ENCODE measurements at places on chromosomes 2 and 18.

GRCh38 chr2:37982147-37982582 lies 57.1 kb downstream of the RMDN2 start:
- DNase-seq: peak; percentile 74

GRCh38 chr2:74690571-74690970 lies 36.5 kb downstream of the SEMA4F start:
- DNase-seq: peak; percentile 57

DNA sequence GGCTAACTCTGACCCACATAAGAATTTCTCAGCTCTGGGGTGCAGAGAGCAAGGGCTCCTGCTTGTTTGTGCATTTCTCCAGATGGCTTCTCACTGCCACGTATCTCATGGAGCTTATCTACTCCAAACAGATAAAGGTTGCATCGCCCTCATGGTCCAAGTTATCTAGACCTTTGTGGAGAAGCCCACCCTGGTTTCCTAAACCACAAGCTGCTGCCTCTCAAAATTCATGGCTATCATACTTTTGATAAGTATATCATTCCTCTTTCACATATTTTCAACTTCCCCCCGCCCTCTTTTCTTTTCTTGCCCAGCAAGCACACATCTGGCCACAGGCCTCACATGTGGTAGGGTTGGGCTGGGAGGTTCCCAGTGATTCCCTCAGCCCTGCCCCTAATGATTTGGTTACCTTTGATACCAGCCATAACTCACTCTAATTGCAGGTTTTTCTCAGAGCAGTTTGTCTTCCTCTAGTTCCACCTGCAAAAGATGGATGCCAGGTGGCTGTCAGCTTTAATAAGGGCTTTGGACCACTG lies 146.0 kb downstream of the RHBDD1 start:
- no peak for DNase-seq

DNA sequence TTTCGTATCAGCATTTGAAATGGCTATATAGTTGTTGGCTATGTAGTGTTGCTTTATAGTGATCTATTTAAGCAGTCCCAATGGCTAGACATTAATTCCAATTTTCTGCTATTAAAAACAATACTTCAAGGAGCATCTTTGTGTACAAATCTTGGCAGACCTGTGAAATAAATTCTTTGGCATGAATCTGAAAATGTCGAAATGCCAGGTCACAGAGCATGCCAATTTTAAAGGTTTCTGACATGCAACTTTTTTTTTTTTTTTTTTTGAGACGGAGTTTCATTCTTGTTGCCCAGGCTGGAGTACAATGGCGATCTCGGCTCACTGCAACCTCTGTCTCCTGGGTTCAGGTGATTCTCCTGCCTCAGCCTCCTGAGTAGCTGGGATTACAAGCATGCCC lies 26.8 kb upstream of the CABLES1 start:
- DNase-seq: no peak

- DNase-seq: peak; percentile 42
These were observed 243.3 kb upstream of the KCNJ3 start for GRCh38 chr2:154455166-154455565.

DNA sequence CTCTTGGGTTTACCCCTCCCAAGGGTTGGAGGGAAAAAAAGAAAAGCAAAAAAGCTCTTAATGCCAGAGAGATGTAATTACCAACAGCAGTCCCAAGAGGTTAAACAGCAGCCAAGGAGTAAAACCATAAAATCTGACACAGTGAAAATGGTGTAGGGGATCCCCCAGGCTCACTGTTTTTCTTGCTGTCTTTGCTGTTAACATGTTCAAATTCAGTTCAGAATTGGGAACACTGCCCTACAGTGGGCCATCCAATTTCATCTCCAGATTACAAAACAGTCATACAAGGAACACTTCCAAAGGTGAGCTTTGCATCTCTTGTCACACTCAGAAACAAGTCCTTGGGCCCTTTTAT lies 54.5 kb downstream of the PLEKHM3 start:
- no peak for DNase-seq

GRCh38 chr2:39059366-39059952 lies 61.4 kb downstream of the SOS1 start:
- DNase-seq: peak; percentile 46

- DNase-seq: no peak
These were observed 50.9 kb upstream of the RGPD4 start for GRCh38 chr2:107775791-107776190.

DNA sequence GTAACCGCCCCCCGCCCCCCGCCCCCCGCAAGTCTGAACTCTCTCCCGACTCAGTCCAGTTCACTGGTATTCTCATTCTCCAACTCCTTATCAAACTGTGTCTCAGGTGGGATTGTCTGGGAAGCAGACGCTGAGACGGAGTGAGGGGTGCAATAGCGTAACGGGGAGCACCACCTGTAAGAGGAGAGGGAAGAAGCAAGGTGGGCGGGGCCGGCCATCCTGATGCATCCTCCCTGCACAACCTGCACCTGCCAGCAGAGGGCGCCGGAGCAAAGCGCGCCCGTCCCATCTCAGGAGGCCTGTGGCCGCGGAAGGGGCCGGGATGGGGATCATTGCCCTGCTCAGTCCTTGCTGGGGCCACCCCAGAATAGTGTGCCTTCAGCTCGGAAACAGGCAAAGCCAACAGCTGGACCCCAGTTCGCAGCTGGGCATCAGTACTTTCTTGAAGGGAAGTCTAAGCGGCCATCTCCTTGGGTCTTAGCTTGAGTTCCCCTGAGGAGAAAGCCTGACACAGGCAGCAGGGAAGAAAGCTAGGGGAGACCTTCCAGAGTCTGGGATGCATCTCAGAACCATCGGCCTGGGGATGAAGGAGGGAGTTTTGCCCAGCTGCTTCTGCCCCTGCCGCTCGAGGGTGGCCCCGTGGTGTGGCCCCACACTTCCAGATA lies 208.0 kb downstream of the TFCP2L1 start:
- DNase-seq: peak; percentile 41

DNA sequence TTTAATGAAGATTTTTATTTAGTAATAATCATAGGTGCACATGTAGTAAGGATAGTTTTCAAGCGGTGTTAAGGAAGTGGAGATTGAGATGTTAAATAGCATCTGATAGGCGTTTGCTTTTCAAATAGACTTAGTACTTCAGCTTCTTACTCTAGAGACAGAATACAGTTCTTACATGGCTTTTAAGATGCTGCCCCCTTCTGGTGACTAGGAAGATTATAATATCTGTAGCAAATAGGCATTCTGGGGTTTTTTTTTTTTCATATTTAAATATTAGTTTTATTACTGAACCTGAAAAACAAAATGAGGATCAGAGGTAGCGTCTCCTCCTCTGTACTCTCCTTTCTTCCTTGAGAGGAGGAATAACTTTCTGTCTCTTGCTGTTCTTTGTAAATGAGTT lies 100.2 kb downstream of the AGAP1 start:
- DNase-seq: peak; percentile 74

DNA sequence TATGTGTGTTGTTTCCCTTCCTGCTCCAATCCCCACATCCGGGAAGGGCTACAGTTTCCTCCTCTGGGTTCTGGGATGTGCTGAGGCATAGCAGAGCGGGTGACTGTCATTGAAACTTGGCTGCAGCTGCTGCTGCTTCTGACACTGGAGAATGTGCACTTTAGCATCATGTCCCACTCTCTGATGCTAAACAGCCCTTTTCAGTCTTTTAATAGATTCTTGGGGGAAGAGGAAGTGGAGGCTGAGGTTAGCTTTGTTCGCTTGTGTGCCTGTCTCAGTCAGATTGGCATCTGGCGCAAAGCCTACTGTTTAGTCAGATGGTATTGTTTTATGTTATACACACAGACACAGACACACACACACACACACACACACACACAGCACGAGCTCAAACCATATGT lies 136.5 kb upstream of the RND3 start:
- peak; percentile 69 for DNase-seq

GRCh38 chr2:236775511-236775910 lies 205.9 kb downstream of the ACKR3 start:
- DNase-seq: no peak

DNA sequence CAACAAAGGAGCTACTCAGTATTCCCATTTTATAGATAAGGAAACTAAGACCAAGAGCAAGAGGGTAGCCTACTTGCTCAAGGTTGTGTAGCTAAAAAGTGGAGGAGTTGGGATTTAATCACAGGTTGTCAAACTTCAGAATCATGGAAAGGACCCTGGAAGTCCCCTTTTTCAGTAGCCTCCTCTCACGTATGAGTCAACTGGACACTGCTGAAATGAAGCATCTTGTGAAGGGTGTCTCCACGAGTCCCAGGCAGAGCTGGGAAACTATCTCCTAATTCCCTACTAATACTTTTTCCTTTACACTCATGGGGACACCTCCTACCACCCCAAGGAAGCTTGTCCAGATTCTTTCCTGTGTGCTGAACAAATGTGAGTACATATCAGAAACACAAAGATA lies 155.8 kb downstream of the RHBDD1 start:
- DNase-seq: no peak

DNA sequence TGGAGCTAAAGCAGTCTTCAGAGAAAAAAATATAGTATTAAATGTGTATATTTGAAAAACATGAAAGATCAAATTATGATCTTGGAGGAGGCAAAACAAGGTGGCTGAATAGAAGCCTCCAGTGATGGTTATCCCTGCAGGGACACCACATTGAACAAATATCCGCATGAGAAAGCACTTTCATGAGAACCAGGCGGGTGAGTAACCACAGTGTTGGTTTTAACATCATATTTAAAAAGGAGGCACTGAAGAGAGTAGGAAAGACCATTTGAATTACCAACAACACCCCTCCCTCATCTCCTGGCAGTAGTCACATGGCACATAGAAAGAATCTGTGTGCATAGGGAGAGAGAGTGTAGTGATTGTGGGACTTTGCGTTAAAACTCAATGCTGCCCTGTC lies 759.6 kb upstream of the NRXN1 start:
- DNase-seq: no peak

- peak; percentile 66 for DNase-seq
These were observed 15.0 kb downstream of the CDH2 start for GRCh38 chr18:28161608-28162599.
